ENCODE measurements at places on chromosomes 3 and 15.
A peak's percentile ranks its signal among the peaks of the same experiment; 100 is the strongest.

DNA sequence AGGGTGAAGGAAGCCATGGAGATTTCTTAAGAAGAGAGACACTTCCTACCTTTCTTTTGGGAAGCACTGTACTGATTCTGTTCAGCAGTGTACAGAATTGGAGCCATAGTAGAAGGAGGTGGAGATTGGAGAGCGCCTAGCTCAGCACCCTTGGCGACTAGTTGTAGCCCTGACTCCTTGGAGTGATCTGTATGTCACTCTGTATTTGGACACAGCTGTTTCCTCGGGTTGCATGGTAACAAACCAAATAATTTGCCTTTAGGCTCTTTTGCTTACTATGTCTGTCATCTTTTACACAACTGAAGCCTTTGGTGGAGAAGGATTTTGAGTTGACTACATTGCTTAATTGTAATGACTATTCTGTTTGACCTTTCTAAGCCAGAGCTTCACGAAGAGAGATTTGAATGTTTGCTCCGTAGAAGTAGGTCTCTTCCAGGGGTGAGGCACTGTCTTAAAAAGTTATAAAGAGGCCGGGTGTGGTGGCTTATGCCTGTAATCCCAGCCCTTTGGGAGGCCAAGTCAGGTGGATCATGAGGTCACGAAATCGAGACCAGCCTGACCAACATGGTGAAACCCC lies 77.1 kb downstream of the AKAP13 start:
- DNase-seq = no peak

DNA sequence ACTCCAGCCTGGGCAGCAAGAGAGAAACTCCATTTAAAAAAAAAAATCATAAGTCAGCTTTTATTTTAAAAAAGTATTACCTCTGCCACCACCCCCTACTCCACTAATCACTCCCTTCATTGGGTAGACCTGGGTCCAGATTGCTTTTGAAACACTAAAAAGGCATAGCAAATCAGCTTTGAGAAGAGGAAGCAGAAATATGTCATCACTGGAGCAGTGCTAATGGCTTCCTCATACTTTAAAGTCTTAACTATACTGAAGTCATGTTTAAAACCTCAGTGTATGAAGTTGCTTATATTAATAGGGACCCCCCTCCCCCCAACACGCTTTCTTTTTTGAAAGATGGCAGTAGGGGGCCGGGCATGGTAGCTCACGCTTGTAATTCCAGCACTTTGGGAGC lies 1.0 kb upstream of the HTR3D start:
- no peak for DNase-seq

DNA sequence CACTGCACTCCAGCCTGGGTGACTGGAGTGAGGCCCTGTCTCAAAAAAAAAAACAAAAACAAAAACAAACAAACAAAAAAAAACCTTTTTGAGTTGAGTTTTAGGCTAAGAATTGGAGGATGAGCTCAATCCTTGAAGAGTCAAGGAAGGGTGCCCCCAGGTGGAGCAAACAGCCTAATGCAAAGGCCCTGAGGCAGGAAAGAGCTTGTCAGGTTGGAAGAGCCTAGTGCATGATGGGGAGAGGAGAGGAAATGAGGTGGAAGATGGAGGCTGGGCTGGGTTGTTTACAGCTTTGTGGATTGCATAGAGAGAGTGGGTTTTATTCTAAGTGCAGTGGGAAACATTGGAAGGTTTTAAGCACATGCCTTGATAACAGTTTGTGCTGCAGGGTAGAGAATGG lies 2.1 kb upstream of the SNX22 start:
- no peak for DNase-seq

- DNase-seq = peak; percentile 32
Measured at GRCh38 chr15:84681831-84682230, 23.8 kb upstream of the NMB start.

DNA sequence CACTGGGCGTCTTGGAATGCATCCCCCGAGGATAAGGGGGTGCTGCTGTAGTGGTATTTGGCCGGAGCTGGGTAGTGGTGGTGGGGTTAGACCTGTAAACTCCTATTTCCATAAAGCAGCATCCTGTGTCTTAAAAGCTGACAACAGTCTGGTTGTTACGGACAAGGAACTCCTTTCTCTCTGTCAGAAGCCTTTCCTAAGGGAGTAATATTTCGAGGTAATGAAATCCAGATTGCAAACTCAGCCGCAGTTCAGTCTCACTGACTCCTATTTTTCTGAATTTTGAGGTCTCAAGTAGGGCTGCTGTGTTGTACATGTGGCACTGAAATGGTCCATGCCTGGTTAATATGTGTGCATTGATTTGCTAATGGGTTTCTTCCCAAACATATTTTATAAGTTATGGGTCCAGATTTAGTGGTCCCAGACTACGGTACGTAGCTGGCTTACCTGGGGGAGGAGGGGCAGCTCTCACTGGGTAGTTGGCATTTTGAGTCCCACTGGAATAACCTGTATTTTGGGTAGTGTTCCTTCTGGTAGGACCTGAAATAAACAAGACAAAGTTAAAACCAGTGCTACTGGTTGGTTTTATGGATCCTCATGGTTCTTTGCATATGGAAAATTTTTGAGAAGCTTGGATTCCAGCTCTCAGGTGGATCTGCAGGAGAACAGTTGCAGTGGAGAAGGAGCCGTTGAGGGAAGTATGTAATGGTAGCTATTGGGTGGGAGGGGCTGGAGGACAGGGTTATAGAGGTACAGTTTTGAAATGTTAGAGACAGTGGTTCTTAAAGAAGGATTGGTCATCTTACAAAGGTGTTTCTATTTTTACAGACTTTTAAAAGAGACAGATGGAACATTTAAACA lies 48.6 kb upstream of the LDHAL6B start:
- DNase-seq = no peak

DNA sequence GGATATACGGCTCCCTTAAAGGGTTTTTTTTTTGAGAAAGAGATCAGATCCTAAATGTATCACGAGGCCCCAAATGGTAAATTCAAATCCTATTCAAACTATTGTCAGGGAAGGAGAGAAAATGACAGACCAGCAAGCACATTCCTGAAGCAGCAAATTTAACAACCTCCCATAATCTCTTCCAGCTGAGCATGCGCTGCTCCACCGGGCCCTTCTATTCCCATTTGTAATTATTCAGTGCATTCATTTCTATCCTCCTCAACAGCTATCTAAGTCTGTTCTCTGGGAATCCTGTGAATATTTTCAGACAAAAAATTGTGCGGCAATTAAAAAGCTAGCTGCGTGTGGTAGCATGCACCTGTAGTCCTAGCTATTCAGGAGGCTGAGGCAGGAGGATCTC lies 43.2 kb downstream of the MAGI1 start:
- DNase-seq = no peak

GRCh38 chr3:119305286-119305685 lies 11.1 kb downstream of the ARHGAP31 start:
- DNase-seq = no peak

GRCh38 chr3:52318186-52318816 lies 2.2 kb downstream of the DNAH1 start:
- DNase-seq = no peak

GRCh38 chr3:297585-297984 lies 101.0 kb downstream of the CHL1 start:
- DNase-seq = no peak

- no peak for DNase-seq
Measured at GRCh38 chr15:88334436-88334835, 77.9 kb upstream of the NTRK3 start.

DNA sequence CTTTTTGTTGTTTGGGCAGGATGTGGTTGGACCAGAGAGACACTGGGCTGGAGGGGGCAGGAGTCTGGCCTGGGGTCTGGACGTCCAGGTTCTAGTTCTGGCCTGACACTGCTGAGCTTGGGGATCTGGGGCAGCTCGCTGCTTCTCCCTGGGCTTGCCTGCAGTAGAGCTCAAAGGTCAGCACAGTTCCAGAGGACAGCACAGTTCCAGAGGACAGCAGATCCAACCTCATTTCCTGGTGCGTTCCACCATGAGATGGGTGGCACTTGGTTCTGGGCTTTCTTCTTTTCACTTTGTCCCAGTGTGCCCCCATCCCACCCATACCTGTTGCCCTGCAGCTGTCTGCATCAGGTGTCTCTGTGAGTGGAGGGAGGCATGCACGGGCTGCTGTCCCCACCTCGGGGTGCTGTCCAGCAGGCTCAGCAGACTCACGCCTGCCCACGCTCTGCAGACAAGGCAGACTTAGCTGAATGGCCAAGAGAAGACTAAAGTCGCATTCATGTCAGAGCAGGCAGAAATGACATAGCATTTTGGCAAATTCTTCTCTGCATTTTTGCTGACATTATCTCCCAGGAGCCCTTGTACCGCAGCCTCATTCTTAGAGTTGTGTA lies 16.7 kb downstream of the CACNA2D3 start:
- no peak for DNase-seq

GRCh38 chr3:76369170-76369569 lies 583.8 kb upstream of the ZNF717 start:
- DNase-seq = no peak

GRCh38 chr3:159761848-159762635 lies 226.6 kb upstream of the IL12A start:
- DNase-seq = no peak

DNA sequence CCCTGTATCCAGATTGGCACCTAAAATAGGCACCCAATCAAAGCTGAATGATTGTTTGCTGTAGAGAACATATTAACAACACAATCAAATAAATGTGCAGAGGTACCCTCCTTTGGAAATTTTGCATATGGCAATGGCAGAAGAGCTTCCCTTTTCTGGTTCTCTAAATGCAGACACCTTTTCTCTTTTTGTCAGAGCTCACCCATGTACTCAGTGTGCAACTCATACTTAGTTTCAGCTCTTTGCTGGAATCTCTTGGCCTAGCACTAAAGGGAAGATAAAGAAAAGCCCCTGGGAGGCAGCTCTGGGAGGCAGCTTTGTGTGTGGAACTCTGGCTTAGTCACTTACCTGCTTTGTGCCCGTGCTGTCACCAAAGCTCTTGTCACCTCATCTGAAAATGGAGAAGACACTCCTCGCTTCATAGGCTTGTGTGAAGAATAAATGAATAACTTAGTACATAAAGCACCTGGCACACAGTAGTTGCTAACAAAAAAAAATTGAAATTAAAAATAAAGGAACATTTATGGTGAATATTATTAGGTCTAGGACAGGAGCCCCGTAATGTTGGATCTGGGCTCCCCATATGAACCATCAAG lies 28.8 kb downstream of the ST6GAL1 start:
- no peak for DNase-seq

DNA sequence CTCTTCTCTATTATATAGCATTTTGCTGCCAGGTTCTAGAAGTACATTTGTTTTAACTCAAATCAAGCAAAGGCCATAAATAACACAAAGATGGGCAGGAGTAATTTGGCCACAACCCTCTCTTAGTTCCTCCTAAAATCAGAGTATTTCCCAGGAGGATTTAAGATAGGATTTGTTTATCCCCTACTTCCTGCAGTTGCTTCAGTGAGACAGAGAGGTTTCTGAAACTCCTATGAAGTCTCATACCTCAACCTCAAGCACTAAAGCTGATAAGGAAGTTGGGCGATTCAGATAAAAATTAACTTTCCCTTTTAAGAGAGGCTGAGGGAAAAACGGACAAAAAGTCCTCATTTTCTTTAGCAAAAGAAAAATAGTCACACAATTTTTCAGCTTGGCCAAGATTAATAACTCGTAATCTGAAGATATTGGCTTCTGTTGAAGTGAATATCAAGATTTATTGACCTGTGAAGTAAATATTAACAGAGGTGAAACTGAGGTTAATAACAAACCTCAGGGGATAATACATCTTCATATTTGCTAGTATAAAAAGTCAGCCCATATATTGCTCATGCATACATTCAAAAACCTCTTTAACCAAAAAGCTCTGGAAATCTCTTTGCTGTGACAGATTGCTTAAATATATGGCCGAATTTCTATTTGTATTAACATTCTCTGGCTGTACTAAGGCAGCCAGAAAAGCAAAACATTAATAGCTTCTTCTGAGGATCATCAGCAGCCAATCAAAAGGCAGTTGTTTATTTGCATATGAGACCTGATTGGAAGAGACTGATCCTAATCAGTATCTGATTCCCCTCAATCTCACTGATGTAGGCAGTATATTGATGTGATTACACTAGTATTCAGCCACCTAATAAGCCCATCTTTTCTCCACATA lies 90.6 kb upstream of the GADL1 start:
- no peak for DNase-seq

DNA sequence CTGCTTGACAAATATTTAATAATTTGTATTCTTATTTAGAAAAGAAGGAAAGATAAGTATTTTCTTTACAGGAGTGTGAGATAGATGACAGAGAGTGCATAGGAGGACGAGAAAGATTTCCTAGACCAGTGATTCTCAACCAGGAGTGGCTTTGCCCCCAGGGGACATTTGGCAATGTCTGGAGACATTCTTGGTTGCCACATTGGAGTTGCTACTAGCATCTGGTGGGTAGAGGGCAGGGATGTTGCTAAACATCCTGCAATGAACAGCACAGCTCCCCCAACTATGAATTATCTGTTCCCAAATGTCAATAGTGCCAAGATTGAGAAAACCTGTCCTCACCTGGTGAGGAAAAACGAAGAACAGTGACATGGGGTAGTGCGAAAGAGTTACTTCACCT lies 30.8 kb upstream of the MINAR1 start:
- DNase-seq = no peak

- DNase-seq = no peak
Measured at GRCh38 chr15:90686435-90687218, 30.5 kb upstream of the BLM start.

DNA sequence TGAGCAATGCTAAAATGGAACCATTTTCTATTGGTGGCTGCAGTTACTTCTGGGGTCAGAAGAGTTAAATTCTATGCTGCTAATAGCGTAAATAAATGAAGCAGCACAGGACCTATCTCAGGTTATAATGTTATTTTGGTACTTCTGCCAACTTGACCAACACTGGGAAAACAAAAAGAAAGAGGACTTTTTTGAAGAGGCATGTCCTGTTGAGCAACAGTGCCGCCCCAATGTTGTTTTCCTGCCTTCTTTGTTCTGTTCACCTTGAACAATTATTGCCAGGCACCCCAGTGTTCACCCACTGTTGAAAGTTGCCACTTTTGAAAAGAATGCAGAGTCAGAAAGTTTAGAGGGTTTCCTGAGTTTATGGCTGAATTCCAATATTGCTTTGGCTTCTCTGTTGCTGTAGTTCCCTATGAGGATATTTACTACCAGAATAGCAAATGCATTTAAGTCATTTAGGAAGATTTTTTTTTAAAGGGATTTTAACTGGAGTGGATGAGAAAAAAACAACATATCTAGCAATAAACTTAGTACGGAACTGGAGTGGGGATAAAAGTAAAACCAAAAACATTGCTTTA lies 679.0 kb upstream of the DPPA4 start:
- no peak for DNase-seq

- no peak for DNase-seq
Measured at GRCh38 chr15:39438260-39438659, 142.6 kb upstream of the THBS1 start.

DNA sequence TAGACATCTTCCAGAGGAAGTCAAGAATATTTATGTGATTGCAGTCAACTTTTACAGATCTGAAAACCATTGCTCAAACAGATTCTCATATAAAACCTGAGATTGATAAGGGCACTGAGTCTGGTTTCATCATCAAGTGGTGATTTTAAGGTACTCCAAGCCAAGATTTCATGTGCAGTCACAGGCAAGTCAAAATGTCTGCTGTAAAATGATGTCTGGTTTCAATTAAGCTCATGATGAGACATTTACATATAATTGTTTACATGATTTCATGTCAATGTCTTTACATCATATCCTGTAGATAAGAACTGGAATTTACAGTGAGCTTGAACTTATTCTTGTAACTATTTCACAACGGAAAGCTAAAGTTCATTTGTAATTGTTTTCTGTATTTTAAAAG lies 1215.5 kb downstream of the ROBO2 start:
- no peak for DNase-seq

GRCh38 chr3:190696777-190697501 lies 165.6 kb downstream of the GMNC start:
- DNase-seq = no peak

GRCh38 chr3:21484828-21485144 lies 266.2 kb downstream of the ZNF385D start:
- no peak for DNase-seq
